ENCODE measurements at places on chromosomes 4 and X.
A peak's percentile ranks its signal among the peaks of the same experiment; 100 is the strongest.

DNA sequence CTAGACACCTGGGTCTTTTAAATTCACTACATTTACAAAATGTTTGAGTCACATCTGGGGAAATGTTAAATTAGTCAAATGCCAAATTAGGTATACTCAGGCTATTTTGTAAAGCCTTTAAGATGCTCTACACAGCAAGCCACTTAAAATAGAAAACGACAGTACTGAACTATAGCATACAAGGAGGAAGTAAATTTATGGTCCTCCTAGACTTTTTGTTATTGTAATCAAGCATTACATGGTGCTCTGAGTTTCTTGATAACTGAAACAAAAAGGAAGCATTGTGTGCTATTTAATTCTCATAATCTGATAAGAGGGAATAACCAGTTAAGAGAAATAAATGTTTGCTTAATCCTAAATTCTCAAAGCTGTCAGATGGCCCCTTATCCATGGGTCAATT is 46.2 kb downstream of the SLC9A7 start:
- DNase-seq: no peak

DNA sequence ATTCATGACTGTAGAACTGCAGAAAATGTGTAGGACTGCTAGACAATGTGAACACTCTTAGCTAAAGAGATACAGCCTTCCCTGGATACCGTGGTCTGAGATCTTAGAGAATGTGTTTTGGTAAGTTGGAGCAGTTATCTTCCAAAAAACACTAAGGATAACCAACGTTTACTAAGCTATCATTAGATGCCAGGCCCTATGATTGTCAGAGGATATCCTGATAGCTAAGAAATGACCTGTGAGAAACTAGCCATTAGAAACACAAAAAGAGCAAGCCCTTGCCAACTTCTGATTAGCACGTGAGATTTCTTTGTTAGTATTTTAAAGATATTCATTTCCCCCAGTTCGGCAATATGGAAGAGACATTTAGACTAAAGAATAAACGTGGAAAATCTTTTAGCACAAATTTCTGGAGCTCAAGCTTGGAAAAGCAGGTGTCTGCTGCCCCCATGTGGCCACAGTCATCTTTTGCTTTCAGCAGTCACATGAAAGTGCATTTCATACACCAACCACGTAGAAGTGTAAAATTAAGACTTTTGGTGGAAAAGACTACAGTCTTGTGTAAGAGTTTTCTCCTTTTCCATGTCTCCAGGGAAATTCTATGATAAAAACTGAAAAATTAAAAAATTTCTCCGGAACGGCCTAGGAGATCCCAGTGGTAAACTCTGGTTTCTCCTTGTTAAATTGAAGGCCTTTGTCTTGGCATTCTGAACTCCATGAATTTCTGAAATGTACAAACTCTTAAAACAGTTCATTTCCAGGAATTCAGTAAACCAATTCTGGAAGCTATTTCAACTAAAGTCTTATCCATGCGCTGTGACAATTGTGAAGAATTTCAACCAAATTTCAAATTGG is 136.4 kb downstream of the ZNF674 start:
- DNase-seq: peak; percentile 65

- DNase-seq: peak; percentile 4
Measured at GRCh38 chr4:8348071-8348470, 78.5 kb downstream of the HTRA3 start.

DNA sequence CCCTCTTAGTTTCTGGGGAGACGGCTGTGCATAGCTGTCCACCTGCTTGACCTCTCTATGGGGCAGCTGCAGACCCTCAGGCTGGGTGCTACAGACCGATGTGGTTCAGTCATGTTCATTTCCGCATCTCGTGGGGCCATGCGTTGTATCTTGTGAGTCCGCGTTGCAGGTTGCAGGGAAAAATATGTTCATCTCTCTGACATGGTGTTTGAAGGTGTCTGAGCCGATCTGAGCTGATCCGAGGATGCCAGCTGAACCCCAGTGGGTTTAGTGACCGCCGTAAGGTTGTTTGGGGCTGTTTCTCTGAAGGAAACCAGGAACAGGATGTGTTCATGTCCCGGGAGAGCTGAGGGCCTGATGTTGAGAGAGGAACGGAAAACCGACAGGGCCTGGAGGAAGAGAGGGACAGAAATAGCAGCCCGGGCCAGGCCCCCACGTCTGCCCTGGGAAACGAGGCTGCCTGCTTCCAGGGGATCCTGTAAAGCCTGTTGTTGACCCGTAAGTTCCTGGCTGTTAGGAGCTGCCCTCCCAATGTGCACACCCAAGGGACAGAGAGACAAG is 9.8 kb upstream of the P2RY8 start:
- DNase-seq: peak; percentile 28

DNA sequence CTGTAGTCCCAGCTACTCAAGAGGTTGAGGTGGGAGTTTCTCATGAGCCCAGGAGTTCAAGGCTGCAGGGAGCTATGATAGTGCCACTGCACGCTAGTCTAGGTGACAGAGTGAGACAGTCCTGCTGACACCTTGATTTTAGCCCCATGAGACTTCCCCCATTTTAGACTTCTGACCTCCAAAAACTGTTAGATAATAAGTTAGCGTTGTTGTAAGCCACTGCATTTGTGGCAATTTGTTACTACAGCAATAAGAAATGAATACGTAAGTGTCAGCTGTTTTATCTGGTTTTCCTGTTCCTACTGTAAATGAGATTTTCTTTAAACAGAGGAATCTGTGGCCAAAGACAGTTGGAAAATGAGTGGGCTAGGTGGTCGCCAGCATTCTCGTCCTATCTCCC is 83.9 kb downstream of the ARHGAP10 start:
- DNase-seq: no peak

GRCh38 chr4:38132107-38132673 is 172.0 kb downstream of the PTTG2 start:
- no peak for DNase-seq

Data from head of caudate nucleus (tissue), 42 donors.